HFF-Myc (cell line): ENCODE measurements at places on chromosomes 12 and 14.

- no peak for DNase-seq
Observed at GRCh38 chr12:57813111-57813970, 5.2 kb downstream of the AVIL start.

- DNase-seq, result no peak
Observed at GRCh38 chr12:2783936-2784600, 10.7 kb upstream of the FKBP4 start.

DNA sequence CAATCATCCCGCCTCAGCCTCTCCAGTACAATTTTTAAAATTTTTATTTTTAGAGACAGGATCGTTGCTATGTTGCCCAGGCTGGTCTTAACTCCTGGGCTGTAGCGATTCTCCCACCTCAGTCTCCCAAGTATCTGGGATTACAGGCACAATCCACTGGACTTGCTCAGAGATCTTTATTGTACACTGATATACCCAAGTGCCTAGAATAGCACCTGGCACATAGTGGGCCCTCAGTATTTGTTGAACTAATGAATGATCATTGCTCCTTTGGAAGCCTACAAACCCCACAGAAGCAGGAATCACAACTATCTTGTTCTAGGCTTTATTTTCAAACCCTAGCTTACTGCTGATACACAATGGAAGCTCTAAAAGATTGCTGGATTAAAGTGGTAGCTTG lies 1.9 kb upstream of the PNN start:
- no peak for DNase-seq

- peak; percentile 16 for DNase-seq
Observed at GRCh38 chr12:122003651-122004611, 17.8 kb upstream of the BCL7A start.

DNA sequence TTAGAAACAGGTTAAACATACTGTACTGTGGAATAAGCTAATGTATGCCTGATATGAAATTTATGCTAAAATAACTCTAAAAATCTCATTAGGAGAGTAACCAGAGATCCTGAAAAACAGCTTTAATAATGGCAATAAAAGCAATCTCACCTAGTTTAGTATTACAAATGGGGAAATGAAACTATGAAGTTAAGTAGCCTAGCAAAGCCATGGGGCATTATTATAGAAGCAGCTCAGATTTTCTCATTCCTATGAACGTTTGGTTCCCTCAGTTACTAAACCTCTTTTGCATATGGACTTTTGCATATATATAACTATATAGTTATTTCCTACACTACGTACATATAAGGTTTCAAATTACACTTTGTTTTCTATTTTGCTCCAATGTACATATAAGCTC lies 25.0 kb upstream of the APPL2 start:
- no peak for DNase-seq

- no peak for DNase-seq
Observed at GRCh38 chr12:126483145-126484068, 1418.2 kb downstream of the AACS start.

DNA sequence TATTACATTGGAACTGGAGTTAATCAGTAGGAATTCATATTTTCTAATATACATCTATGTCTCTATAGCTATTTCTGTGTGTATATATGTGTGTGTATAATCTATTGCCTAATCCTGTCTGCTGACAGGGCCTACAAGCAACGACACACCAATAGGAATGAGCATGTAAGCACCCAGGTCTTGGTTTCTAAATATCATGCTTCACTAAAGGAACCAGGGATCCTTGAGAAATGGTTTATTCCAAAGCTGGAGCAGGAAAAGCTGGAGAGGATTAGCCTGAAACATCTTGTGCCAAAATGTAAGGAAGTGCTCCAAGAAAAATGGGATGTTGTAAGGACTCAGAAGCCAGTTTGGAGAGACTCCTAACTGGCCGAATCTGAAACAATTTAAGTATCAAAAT lies 29.3 kb upstream of the LGALS3 start:
- DNase-seq, result no peak

DNA sequence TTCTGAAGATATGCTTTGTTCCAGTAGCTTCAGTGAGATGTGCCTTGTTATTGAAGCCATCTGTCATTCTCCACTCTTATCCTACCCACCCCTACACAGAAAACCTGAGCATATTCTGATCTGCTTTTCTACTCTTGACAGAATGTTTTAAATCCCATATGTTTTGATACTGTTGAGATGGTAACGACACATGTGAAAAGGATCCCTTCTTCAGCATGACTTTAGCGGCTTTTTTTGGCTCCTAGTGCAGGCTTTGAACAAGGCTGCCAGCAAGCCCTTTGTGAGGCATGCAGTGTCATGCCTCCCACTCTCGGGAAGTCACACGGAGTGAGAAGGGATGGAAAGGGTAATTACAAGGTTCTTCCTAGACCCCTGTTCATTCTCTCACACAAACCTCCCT lies 228.8 kb upstream of the RGS6 start:
- DNase-seq, result no peak

DNA sequence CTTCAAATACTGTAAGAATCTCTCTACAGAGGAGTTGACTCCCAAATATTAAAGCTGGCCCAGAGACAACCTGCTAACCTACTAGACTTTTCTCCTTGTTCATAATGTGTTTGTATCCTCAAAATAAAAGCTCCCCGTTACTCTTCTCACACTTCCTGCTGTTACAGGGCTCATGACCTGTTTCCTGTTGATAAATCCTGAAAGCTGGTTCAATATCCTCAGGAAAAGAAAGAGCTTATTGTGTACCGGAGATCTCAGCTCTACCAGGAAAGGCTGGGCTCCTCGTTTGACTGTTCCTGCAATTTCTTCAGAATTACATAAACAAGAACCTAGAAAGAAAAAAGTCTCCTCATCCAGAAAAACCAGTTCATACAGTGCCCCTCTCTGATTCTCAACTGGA lies 30.8 kb downstream of the CLEC1A start:
- no peak for DNase-seq

DNA sequence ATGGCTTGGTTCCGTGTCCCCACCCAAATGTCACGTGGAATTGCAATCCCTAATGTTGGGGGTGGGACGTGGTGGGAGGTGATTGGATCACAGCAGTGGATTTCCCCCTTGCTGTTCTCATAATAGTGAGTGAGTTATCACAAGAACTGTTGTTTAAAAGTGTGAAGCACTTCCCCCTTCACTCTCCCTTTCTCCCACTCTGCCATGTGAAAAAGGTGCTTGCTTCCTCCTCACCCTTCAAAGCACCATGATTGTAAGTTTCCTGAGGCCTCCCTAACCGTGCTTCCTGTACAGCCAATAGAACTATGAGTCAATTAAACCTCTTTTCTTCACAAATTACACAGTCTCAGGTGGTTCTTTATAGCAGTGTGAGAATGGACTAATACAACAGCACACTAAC lies 5.3 kb upstream of the CEP128 start:
- DNase-seq, result no peak

DNA sequence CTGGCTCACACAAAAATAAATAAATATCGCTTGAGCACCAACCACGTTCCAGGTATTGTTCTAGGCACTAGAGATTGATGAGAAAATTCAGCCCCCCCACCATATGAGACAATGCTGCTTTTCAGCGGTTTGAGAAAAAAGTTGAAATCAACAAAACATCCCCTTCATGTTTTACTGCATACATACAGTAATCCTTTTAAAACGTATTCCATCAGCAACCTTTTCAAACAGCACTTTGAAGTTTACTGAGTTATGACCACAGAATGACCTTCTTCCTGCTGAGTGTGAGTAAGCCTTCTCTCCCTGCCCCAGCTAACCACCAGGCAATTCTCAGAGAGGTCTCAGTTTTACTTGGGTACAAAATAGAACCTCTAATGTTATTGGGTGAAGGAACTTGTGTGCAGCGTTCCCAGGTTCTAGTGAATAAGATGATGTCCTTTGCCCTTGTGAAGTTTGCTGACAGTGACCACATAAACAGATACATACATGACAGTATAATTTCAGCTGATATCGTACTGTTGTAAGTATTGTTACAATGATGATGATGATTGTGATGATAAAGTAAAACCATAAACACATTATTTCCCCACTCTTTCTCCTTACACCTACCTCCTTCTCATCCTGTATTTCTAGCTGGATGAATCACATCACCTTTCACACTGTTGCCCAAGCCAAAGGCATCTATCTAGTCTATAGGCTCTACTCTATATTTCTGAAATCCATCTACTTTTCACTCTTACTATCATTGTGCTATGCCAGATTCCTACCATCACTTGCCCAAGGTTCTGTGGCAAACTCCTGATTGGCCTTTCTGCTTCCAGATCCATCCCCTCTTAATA lies 124.4 kb upstream of the KRR1 start:
- DNase-seq, result peak; percentile 88

DNA sequence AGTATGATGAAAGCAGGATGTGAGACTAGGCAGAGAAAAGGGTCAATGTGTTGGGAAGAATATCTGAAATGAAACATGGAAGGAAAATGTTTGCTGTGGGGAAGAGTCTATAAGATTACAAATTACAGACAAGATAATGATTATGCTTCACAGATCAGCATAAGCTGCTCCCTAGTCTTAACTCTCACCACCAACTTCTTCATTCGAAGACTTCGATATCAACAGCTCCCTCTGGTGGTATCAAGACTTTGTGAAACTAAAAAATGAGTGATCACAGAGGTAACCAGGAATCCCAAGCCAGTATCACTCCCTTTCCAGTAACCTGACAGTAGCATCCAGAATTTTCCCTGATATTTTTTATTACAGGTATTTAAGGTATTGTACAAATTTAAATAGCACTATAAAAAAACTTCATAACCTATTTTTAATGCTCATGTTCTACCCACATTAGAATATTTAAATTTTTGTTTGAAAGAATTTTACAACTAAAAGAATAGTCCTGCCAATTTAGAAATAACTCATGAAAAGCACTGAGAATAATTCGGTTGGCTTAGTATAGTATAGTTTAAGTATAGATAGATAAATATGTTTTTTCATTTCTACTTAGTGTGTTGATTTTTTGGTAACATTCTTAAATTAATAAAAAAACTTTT lies 84.4 kb downstream of the C2CD5 start:
- no peak for DNase-seq

- DNase-seq, result no peak
Observed at GRCh38 chr12:122206976-122207375, 3.5 kb downstream of the B3GNT4 start.

DNA sequence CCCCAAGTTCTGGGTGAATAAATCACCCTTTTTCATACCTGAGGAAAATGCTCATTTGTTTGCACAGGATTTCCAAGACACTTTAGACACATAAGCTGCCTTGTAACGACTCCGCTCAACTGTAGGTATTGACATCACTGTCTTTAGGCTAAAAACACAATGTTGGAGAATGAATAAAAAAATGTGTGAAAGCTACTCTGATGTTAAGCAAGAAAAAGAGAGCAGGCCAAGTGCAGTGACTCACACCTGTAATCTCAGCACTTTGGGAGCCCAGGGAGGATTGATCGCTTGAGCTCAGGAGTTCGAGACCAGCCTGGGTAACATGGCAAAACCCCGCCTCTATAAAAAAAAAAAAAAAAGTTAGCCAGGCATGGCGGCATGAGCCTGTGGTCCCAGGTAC lies 11.1 kb upstream of the CIPC start:
- DNase-seq, result no peak

GRCh38 chr12:30828686-30829085 lies 73.9 kb upstream of the CAPRIN2 start:
- DNase-seq, result no peak

- DNase-seq, result no peak
Observed at GRCh38 chr12:3010214-3010930, 51.2 kb downstream of the TEAD4 start.

DNA sequence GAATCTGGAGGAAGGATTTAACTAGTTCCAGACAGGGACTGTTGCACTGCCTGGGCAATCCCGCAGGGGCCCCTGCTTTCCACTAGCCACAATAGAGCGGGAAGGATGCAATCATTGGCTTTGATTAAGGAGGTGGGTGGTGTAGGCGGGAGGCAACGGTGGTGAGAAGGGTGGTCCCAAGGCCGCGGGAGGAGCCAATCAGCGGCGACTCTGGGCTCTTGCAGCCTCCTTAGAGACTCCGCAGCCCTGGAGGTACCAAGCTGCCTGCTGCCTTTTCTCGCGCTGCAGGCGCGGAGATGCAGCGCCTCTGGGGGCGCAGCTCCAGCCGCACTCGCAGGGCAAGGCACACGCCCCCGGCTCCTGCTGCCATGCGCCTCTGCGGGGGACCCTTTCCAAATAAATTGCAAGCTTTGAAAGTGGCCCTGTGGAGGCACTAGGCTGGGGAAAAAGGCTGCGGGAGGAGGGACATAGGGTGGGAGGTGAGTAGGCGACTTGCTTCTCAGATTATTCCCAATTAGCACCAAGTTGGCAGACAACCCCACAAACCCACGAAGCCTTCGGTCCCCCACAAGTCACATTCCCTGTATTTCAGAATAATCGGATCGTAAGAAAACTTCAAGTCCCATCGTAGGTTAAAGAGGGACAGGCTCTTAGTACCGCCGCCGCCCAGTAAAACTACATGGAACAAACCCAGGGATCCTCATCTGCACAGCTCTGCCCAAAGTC lies 858 bp upstream of the KCNA1 start:
- no peak for DNase-seq

DNA sequence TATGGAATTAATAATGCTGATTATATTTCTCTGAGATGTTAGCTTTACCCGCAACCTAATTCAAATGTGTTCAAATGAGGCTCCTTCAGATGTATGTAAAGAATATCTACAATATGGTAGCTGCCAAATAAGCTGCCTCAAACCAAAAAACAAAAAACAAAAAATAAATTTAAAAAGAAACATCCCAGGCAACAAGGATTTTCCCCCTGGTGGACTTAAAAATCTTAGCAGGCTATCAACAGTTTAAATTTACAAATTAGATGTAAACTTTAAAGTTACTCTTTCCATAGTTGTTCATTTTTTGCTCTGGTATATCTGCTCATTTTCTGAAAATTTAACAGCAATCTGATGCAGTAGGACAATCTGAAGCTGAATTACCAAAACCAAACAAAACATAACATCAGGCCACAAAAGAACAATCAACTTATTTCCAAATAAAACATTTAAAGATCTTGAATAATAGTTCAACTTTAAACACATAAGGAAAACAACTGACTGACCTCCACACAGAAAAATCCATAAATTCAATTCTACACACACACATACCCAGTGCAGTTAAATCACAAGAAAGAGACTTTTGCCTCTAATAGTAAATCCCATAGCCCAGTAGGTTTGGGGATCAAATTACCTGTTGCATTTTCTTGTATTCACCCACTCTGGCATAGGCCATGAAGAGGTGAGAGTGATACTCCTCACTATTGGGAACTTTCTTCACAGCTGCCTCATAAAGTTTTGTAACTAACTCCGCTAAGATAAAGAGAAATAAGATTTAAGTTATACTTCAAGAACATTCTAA lies 21.3 kb downstream of the NAA25 start:
- no peak for DNase-seq

GRCh38 chr12:102298022-102298421 lies 100.4 kb upstream of the PMCH start:
- peak; percentile 6 for DNase-seq

DNA sequence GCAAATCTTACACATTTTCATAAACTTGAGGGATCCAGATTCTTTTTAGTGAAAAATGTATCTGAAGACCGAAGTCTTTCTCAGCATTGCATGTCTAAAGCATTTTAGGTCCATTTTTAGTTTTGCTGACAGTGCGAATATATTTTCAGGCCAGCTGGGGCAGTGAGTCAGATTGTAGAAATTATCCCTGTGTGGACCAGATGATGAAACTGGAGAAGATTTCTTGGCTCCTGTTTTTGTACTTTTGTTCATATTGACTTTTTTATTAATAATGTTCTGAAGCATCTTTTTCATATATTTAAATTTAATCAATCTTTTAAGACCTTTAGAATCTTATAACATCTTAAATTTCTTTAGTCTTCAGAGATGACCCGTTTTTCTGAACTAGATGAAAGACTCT lies 173.1 kb downstream of the FLRT2 start:
- DNase-seq, result no peak
